ENCODE measurements at places on chromosomes 2 and 18.

GRCh38 chr2:49037197-49037596 lies 117.1 kb downstream of the FSHR start:
- no peak for DNase-seq

DNA sequence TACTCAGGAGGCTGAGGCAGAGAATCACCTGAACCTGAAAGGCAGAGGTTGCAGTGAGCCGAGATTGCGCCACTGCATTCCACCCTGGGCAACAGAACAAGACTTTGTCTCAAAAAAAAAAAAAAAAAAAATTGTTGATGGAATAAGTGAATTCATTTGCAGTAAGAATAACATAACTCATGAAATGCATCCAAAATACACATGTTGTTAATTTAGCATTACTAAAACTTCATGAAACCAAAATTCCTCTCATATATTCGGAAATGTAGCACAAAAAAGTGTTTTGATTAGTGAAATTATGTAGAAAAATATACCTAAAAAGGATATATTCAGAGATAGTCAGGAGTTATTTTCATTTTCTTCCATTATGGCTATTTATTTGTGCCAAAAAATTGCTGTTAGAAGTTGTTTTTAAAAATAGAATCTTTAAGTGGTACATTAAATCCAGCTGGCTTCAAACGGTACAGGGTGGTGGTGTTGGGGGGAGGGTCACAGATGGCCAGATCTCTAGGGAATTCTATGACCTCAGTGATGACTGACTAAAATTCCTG lies 78.2 kb upstream of the UGP2 start:
- DNase-seq: no peak

DNA sequence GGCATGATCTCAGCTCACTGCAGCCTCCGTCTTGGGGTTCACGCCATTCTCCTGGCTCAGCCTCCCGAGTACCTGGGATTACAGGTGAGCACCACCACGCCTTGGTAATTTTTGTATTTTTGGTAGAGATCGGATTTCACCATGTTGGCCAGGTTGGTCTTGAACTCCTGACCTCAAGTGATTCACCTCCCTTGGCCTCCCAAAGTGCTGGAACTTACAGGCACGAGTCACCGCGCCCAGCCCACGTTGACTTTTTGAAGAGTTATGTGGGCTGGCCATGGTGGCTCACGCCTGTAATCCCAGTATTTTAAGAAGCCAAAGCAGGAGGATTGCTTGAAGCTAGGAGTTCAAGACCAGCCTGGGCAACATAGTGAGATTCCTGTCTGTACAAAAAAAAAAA lies 20.8 kb downstream of the CCL20 start:
- DNase-seq: no peak

DNA sequence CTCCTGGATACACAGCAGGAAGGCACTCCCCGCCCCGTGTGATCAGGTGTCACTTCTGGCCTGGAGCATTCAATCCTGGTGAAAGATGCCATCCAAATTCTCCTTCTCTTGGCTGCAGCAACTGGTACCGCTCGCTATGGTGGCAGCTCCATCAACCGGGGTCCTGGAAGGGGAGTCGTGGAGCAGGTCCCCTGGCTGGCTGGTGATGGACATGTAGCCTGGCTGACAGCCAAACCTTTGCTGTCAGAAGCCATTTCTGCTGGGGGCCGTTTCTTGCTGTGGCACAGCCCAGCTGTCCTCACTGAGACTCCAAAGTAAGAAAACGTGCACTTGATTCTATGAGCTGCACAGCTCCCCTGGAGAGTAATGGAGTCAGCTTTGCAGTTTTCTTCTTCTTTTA lies 7.1 kb upstream of the CYS1 start:
- no peak for DNase-seq

- DNase-seq: no peak
Measured at GRCh38 chr2:96436961-96437360, 68.2 kb downstream of the NEURL3 start.

DNA sequence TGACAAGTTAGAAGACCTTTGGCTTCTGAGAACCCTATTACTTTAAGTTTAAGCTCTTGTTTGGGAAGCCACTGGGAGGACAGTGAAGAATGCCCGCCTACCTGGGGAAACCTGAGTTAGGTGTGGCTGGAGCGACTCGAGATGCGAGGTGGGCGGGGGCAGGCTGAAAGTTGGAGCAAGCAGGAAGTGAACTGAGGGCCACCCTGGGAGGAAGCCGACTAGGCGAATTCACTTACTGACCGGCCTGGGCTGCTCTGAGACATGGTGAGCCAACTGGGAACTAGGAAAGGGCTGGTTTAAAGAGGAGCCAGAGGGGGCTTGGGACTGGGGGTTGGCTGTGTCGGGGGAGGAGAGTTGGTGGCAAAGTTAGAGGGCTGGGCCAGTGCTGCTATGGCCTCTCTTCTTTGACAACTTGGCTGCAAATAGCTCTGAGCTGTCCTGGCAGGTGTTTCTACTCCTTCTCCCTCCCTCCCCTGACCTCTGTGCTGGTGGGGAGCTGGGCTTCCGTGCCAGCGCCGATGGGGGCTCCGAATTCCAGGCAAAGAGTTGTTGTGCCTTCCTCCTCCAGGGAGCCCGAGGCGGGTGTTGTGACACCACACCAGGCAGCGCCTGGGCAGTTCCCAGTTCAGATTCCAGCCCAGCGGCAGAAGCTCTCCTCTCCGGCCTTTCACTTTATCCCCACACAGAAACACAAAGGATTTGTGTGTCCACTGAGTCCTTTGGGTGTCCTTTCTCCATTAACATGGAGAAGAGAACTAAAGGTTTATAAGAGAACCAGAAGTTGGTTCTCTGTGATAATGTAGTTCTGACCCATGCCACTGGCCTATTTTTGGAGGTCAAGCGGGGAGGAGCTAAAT lies at the start of gene VAMP8:
VAMP8 (plus strand) TSS at position 201 of the 857 bp plus-strand sequence; CDS start at position 262, 61 bp downstream.
- no peak for DNase-seq

- DNase-seq: no peak
Measured at GRCh38 chr2:128440666-128441340, 122.1 kb upstream of the HS6ST1 start.

- DNase-seq: no peak
Measured at GRCh38 chr2:122999821-123000220, 1025.3 kb upstream of the CNTNAP5 start.

DNA sequence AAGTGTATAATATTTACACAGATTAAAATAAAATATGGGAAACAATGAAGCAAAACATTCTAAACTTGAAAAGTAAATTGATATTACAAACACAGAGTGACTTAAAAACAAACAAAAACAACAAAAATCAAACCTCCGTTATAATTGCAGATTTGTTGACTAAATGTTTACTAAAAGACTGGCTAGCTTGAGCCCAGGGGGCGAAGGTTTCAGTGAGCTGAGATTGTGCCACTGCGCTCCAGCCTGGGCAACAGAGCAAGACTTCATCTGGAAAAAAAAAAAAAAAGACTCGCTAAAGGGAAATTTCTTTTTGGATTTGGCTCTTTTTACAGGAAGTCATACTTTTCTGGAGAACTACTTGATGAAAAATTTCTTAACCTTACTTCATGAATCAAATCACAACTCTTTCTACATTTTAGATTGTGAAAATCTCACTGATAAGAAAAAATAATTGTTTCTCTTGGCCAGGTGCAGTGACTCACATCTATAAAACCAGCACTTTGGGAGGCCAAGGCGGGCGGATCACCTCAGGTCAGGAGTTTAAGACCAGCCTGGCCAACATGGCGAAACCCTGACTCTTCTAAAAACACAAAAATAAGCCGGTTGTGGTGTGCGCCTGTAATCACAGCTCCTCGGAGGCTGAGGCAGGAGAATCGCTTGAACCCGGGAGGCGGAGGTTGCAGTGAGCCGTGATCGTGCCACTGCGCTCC lies 9.7 kb downstream of the TFPI start:
- no peak for DNase-seq

- DNase-seq: no peak
Measured at GRCh38 chr18:45456090-45457021, 158.9 kb upstream of the SLC14A2 start.

DNA sequence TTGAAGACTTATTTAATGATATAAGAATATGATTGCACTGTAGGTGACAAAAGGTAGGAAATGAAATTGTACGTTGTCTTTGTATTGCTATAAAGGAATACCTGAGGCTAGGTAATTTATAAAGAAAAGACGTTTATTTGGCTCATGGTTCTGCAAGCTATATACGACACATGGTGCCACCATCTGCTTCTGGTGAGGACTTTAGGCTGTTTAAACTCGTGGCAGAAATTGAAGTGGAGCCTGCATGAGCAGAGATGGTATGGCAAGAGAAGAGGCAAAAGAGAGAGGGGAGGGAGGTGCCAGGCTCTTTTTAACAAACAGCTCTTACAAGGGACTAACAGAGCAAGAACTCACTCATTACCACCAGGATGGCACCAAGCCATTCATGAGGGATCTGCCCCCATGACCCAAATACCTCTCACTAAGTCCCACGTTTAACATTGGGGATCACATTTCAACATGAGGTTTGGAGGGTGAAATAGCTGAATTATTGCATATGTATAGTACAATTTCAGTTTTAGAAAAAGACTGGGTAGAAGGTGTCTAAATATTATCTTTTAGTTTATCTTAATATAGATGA lies 86.8 kb downstream of the GULP1 start:
- no peak for DNase-seq

DNA sequence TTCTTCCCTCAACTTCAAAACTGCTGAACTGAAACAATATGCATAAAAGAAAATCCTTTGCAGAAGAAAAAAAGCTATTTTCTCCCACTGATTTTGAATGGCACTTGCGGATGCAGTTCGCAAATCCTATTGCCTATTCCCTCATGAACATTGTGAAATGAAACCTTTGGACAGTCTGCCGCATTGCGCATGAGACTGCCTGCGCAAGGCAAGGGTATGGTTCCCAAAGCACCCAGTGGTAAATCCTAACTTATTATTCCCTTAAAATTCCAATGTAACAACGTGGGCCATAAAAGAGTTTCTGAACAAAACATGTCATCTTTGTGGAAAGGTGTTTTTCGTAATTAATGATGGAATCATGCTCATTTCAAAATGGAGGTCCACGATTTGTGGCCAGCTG lies 8.4 kb downstream of the HOXD8 start:
- no peak for DNase-seq

DNA sequence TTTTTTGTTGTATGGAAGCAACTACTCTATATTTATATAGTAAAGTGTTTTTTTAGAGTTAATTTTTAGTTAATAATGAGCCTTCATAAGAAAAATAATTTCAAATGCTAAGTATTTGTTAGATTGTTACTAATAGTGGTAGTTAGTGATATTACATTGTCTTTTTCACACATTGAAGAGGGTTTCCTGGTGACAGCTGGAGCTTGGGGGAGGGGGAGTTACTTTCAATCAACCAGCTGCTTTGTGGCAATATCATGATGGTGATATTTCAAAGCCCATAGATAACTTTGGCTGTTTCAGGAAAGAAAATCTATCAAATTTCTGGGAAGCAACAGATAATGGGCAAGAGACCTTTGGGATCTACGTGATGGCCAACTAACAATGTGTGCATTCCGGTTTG lies 4.1 kb downstream of the RHBDD1 start:
- DNase-seq: no peak

GRCh38 chr18:49052891-49053644 lies 102.3 kb upstream of the SMAD7 start:
- peak; percentile 88 for DNase-seq

DNA sequence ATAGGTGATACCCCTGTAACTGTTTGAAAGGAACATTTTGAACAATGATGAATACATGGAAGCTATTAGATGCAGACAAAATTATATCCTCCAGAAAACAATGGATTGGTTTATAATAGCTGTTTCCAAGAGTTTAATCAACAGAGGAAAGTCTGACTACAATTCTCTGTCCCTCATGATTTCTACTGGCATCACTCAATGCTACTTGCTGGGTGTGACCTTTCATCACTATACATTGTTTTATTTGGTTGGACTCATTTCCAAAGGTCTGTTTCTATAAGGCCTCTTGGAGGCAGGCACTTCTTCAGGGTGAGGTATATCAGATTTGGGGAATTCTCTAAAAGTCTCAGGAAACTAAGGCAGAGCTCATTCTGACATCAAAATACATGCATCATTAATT lies 636.1 kb upstream of the SLC8A1 start:
- DNase-seq: no peak

DNA sequence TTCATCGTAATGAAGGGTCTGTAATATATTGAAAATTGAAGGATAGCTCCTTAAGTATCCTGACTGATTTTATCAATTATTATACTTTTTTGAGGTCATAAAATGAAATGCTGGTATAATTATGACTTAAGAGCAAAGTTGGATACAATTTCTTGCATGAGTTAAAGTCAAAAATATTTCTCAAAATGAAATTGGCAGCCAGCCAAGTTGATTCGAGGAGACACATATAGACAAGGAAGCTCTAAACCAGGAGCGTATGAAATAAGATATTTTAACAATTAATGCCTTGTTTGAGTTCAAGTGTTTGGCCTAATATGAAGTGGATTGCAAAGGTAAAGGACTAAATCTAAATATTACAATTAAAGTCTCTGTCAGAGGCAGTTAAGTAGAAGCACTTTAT lies 260.4 kb upstream of the DSEL start:
- DNase-seq: peak; percentile 56

DNA sequence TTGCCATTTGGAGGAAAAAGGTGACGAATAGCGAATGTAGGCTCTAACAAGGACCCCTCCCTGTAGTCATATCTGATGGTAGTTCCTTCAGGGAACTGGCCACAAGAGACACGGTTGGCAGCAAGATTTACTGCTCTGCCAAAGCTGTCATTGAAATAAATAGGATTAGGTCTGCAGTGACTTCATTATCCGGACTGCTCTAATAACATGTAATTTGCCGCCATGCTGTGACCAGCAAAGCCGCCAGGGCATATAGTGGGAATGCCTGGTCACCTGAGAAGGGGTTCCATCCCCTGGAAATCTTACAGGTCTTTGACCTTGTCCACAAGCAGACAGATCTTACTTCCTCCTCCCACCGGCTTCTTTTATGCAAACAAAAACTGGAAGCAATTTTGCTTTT lies 59.4 kb upstream of the LAPTM4A start:
- DNase-seq: no peak

DNA sequence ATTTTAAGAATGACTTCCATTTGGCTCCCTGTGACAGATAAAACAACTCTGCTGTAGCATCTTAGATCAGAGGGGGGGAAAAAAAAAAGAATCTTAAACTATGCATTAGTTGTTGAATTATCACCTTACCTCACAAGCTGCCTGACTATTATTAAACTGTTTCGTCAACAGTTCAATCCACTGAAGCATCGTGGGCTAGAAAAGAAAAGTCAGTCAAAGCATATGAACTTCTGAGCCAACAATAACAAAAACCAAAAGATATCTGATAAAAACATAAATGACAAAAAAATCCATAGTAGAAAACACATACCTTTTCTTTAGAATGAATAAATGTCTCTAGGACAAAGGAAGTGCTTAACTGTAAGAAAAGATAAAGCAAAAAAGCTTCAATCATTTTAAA lies 73.7 kb downstream of the C2orf74 start:
- DNase-seq: no peak

DNA sequence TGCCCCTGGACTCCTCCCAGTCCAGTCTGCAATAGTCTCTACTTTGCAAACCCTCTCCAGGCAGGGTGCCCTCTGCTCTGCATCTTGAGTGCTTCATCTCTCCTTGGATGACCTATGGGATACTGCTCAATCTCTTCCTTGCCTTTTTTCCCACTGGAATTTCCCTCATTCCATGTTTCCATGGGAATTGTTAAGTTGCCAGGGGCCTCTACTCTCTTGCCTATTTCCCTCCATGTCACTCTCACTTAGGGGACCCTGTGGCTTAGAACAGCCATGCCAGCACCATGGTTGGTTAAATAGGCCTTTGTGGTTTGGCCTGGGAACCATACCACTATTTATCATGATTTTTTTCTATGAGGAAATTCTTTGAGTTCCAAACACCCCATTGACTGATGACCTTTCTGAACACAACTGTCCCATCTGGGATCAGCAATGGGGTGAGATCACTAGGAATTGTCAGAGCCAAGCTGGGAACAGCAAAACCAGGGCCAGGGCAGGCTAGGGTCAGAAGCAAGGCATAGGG lies 91.4 kb upstream of the RBMS1 start:
- DNase-seq: no peak
